ENCODE measurements at places on chromosomes 11 and 22.

DNA sequence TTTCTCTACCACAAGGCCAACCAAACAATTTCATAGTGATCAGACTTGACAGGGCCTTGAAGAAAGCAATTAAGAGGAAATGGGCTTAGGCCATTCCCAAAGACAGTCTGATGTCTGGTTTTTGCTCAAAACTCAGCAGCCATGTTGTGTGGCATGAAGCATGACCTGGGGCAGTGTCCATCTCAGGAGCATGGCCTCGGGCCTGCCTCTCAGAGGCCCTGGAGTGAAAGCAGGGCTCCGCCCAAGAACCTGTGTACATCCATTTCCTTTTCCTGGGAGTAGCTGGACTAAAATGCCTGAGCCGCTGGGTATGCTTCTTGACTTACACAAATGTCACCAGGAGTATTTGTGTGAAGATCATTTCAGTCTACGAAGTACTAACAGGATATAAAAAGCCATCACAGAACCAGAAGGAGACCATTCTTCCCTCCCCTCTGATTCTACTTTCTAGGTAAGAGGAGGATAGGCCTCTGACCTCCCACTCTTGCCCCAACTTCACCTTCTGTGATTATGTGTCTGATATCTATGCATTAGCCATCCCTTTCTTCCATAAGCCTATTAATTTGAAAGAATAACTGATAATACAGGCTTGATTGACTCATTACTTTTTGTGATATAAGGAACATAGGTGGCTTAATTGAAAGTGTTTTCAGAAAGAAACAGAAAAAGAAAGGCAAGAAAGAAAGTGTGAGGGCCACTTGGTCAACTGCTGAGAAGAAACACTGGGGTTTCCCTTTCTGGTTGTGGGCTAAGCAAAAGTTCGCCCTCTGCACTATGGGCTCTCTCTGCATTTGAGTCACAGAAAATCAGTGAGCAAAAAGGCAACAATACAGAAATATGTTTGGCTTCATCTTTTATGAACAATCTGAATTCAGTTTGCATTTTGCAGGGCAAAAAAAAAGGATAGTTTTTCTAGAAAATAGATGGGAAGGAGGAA lies 188.6 kb upstream of the MTMR2 start:
- DNase-seq, result no peak

DNA sequence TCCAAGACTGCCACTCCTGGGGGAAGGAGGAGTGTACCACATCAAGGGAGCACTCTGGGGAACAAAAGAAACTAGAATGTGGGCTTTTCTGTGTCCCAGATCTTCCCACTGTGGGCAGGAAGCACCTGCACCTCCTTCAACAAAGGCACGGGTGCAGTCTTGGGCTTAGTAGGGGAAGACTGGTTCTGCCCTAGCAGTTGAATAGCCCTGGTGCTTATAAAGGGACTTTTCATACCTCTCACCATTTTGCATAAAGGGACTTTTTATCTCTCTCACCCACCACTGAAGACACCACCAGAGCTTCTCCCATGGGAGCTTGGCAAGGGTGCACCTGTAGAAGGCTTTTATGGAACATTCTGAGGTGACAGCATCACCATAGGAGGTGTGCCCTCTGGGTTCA lies 65.8 kb upstream of the MS4A8 start:
- DNase-seq, result no peak

DNA sequence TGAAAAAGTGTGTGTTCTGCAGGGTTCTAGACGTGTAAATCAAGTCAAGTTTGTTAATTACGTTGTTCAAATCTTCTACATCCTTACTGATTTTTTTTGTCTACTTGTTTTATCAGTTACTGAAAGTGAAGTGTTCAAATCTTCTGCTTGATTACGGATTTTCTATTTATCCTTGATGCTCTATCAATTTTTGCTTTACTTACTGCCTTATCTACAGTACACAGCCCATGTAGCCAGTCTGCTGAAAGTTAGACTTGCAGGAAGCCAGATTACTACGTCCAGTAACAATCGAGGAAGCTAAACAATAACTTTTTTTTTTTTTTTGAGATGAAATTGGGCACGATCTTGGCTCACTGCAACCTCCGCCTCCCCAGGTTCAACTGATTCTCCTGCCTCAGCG lies 15.6 kb upstream of the C11orf24 start:
- DNase-seq, result no peak

DNA sequence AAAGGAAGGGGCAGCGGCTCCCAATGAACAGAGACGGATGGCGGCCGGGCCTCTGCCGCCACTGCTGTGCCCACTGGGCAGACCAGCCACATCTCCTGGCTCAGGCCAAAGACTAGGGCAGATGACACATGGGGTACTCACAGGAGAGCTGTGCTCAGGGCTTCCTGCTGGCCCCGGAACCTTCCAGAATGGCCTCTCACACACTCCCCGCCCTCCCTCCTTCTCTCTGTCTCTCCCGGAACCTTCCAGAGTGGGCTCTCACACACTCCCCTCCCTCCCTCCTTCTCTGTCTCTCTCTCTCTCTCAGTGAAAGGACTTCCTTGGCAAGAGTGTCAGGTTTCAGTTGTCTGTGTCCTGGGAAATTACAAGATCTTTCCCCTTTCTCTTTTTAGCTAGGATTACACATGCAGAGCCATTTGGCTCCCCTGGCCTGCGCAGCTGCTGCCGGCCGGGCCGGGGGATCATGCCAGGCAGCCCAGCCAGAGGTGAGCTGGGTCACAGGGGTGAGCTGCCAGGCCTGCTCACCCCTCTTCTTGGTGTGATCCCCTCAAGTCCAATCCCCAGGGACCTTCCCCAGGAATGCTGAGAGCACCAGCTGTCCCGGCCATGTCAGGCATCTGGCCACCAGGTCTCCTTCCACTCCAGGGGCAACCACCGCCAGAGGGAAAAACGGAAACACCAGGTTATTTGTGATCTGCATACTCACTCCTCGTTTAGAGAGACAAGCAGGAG lies 45.3 kb upstream of the ADA2 start:
- DNase-seq, result no peak

GRCh38 chr11:126492331-126493082 lies 137.0 kb downstream of the ST3GAL4 start:
- no peak for DNase-seq

- no peak for DNase-seq
These were observed 26.5 kb downstream of the CTNND1 start for GRCh38 chr11:57787920-57788702.

DNA sequence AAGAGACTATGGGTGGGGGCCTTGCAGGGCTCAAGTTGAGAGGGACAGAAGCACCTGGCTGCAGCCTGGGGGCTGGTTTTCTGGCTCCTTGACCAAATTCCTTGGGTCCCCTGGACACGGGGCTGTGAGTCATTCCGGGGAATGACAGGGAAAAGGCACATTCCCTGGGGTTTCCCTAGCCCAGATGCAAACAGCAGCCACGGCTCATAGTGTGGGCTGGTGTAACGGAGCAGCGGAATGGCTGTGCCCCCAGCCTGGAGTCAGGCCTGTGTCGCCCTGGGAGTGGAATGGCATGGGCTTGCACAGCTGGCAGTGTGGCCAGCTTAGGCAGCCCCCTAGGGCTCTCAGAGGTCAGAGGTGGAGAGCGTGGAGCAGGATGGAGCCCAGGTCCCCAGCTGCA lies 77.6 kb upstream of the KCNQ1OT1 start:
- DNase-seq, result no peak

DNA sequence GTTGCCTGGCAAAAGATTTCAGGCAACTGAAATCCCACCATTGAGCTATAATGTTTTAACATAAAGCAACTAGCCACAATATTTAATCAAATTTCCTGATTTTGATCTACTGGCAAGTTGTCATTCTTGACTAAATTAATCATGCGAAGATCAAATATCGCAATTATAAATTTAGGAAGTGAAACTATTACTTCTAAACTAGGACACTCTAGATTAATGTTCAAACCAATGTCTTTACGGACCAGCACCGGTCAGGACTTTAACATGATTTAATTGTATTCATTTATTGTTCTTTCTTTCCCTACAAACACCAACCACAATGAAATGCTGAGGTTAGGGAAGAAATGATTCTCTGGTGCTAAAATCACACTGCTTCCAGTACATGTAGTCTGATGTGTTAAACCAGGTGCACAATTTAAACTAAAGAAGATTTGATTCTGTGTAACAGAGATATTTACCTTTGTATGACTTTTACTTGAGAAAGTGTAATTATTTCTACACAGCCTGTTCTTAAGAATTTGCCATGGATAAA lies 14.9 kb downstream of the GAS2 start:
- no peak for DNase-seq

GRCh38 chr22:36144886-36145541 lies 15.5 kb downstream of the APOL3 start:
- peak; percentile 13 for DNase-seq

DNA sequence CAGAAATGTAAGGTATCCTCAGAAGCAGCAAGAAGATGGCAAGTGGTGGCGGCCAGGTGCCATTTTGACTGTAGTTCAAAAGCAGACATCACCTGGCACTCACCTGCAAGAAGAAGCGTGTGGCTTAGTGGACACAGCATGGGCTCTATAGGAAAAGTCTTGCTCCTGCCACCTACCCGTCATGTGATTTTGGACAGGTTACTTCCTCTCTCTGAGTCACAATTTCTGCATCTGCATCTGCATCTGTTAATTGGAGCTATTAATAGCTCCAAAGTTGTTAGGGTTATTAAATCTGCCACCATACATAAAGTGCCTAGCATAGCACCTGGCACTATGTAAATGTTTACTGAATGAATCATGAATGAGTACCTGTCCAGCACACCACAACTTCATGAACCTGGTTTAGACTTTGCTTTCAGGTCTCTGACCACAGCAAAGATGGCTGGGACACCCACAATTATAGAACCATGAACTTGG lies 16.8 kb downstream of the RAB30 start:
- no peak for DNase-seq

GRCh38 chr22:50561401-50562358 lies 1.0 kb downstream of the SYCE3 start:
- DNase-seq, result no peak

DNA sequence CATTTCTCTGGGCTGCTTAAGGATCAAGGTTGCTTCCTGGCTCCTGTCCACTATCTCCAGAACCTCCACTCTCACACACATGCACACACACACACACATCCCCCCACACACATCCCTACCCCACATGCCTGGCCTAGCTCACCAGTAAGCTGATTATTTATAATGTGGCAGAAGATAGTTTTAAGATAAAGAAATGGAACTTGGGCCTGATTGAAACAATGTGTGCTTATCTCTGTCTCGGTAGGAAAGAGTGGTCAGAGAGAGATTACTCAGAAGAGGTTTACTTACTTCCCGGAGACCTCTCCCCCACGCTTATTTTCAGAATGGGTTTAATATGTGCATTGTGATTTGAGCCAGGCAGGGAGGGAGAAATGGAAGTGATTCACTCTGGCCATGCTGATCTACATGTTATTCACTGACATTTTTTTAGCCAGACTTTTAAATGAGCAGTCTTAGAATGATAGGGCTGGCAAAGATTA lies 422.4 kb downstream of the TENM4 start:
- no peak for DNase-seq

GRCh38 chr11:41056892-41057569 lies 402.4 kb downstream of the LRRC4C start:
- DNase-seq, result no peak

DNA sequence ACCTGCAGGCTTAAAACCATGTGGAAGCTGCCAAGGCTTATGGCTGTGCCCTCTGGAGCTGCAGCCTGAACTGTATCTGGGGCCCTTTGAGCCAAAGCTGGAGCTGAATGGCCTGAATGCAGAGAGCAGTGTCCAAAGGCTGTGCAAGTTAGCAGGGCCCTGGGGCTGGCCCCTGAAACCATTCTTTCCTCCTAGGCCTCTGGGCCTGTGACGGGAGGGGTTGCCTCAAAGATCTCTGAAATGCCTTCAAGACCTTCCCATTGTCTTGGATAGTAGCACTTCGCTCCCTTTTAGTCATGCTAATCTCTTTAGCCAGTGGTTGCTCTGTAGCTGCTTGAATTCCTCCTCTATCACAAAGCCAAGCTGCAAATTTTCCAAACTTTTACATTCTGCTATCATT lies 12.8 kb upstream of the IFTAP start:
- no peak for DNase-seq
